ENCODE measurements at places on chromosomes 4 and X.

DNA sequence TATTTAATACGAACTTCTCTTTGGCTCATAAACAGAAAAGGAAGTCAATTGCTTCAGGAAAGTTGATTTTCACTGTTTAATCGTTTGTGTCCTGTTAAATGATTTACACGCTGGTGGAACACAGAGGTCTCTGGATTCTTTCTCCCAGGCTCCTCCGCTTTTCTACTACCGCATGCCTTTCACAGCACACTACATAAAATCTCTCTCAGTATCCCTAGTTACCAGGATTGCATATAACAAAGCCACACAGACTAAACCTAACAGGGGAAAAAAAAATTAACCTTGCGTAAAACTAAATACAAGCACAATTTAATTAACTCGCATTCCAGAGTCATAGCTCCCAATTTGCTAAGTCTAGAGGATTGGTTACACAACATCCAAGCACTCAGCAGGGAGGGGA lies 133.9 kb downstream of the CORIN start:
- no peak for DNase-seq

DNA sequence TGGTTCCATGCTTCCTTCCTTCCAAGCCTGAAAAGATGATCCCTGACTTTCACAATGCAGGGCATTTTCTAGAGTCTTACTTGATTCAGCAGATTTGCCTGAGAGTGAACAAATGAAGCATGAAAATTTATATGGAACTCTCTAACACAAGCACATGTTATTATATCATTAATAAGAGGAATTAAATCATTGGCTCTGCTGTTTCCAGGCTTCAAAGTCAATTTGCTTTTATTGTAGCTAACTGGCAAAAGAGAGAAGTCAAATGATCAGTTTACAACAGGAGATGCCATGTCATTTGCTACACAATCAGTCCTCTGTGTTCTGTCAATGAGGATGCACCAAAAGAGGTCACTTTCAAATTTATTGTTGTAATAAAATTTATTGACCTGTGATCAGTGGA lies 101.5 kb upstream of the UGT8 start:
- no peak for DNase-seq

DNA sequence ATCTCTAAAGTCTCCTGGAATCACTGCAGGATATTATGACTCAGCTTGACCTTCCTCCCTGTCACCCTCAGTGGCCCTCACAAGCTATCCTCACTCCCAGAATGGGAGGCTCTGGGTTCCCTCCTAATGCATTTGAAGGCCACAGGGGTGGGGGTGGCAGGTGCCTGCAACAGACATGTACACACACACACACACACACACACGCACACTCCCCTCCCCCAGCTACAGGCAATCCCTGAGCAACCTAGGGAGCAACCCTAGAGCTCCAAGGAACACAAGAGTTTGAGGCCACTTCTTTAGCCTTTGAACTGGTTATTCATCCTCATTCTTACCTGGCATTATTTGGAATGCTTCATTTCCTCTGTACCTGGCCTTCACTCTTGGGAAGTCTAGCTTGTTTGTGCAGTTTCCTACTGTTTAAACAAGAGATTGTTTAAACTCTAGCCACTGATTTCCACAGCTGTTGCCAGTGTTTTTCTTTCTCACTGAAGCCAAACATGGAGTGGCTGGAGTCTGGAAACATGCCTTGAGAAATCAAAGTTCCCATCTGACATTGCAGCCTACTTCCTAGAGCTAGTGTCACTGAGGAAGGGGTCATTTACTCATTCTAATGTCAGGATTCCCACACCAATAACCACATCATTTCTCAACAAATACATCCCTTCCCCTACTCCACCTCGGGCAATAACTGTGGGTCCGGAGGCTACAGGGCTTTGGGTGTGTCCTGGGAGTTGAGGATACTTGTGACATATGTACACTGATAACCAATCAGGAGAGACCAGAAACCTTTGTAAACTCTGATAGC lies 37.7 kb downstream of the MAOA start:
- DNase-seq, result no peak

GRCh38 chr4:25702848-25703247 lies 47.2 kb downstream of the SLC34A2 start:
- DNase-seq, result no peak

- no peak for DNase-seq
These were observed 13.9 kb downstream of the QDPR start for GRCh38 chr4:17497890-17498523.

- no peak for DNase-seq
These were observed 68.6 kb downstream of the BEND4 start for GRCh38 chr4:42083816-42084215.
